ENCODE measurements at places on chromosomes 16 and 17. TPM values are rescaled to one million over a fixed set of nuclear protein-coding genes. Genes with fewer than 3 reads are reported as not detected.

DNA sequence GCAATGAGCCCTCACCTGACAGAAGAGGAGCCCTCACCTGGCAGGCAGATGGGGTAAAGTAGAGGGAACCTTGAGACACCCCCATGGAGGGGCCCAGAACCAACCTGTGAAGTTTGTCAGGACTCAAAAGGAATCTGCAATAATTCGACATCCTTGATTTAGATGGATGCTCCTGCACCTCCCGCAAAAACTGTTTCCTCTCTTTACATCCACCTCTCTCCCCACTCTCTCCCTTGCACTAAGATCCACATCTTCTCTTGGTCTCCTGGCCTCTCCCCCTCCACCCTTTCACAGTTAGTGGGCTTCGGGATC is 34.9 kb upstream of the RBFOX3 start:
- no peak for DNase-seq

- DNase-seq: no peak
These were observed 106.3 kb downstream of the SMG6 start for GRCh38 chr17:2197271-2197670.

DNA sequence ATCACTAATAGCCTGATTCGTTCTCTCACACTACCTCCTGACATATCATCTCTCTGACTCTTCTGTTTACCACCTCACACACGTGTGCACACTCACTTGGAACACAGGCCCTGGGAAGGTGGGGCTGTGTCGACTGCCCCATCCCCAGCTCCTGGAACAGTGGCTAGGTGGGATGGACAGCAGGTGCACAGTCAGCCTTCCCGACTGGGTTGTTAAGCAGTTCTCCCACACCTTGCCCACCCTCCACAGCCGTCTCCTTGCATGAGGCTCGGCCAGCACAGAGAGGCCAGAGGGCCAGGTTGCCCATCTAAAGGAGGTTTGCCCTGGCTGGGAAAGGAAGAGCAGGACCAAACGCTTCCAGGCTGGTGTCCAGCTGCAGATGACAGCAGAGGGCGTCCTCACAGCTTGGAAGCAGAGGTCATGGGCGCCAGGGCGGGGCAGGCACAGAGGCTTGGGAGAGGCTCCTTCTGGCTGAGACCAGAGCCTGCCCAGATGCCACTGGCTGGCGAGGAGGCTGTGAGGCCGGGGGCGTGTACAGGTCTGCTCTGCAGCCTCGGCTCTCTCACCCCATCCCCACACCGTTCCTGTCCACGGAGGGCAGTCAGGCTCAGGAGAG is 92.8 kb downstream of the AMFR start:
- peak; percentile 17 for DNase-seq

The ACSM3 gene
- polyA plus RNA-seq: 1.7 TPM
